ENCODE measurements at places on chromosomes 6 and 20. TPM values are rescaled to one million over a fixed set of nuclear protein-coding genes. Genes with fewer than 3 reads are reported as not detected.

DNA sequence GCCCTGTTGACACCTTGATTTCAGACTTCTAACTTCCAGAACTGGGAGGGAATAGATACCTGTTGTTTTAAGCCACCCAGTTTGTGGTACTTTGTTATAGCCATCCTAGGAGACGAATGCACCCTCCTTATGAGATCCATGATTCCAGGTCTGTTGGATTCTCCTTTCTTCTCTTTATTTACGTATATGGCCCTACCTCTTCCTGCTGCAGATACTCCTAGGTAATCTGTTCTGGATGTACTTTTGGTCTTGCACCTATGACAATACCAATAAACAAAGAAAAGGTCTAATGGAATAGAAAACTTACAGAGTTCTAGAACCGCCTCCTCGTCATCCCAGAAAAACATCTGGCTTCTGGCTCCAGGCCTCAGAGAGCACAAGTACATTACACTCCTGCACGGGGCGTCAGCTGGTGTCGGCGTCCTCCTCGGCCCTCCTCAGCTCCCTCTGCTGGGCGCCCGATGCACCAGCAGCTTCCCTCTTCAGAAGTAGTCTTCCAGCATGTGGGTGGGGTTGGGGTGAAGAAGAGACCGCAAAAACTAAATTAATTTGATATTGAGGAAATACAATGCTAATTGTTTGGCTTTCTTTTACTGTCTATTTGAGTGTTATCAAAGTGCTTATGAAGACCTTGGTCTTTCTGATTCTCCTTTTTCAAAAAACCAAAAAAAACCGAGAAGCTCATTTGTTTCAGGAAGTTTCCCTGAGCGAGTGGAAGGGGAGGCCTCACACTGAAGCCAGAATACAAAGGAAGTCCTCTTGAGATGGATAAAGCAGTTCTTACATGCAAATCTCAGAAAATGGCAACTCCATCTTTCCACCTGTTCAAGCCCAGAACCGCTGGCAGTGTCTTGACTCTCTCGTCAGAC lies 9.7 kb upstream of the ATXN1 start:
- peak; percentile 73 for DNase-seq

- DNase-seq = no peak
Measured at GRCh38 chr6:11692451-11693376, 85.9 kb downstream of the ADTRP start.

DNA sequence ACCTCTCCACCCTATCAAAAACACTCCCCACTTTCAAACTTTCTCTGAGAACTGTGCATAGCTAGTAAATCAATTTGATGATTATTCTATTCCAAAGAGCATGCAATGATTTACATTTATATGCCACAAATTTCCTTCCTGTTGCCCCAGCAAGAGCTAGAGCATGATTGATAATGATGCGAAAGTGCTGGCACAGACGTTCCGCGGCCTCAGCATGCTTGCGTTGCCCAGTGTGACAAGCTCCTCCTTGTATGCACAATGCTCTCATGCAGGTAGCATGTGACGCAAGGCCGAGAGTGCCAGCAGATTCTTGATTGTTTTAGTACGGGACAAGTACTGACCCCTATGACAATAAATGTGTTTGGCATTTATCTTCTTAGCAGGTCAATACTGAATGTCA lies 696.3 kb upstream of the SLC35B3 start:
- no peak for DNase-seq

DNA sequence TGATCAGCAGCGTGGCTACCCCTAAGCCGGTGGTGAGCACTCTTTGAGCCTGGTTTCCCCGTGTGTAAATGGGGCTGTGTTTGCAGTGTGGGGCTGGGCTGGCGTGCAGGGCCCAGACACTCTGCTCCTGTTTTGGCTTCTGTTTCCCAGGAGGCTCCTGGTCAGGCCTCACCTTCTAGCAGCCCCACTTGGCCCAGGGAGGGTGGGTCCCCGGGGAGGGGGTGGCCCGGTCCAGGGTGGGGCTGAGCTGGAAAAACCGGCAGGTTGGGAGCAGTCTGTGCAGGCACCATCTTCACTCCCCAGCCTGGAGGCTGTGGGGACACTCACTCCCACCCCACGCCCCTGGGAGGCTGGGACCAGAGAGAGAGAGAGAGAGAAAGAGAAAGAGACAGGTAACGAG lies 25.3 kb downstream of the CEBPB start:
- DNase-seq = no peak

DNA sequence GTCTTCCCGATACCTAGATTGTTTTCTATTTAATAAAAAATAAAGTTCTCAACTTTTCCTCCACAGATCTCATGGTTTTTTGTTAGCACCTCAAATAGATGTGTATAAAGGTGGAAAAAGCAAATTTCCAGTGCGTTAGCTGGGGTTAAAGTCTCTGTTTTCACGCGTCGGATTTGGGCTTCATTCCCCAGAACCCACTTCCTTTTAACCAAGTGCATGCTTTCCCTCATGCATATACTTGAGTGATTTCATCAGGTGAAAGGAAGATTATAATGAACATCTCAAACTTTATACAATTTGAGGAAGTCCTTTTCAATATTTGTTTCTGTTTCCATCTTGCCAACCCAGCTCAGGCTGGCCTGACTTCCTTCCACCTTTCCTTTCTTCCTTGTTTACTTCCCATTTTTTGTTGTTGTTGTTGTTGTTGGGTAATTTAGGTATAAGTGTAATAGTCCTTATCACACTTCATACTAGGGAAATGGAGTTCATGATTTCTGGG lies 43.9 kb upstream of the GGTLC1 start:
- no peak for DNase-seq

- DNase-seq = peak; percentile 30
Measured at GRCh38 chr20:36541768-36542488, 609 bp downstream of the MYL9 start.

GRCh38 chr6:158040051-158040803 lies 58.6 kb downstream of the SYNJ2 start:
- peak; percentile 100 for DNase-seq

DNA sequence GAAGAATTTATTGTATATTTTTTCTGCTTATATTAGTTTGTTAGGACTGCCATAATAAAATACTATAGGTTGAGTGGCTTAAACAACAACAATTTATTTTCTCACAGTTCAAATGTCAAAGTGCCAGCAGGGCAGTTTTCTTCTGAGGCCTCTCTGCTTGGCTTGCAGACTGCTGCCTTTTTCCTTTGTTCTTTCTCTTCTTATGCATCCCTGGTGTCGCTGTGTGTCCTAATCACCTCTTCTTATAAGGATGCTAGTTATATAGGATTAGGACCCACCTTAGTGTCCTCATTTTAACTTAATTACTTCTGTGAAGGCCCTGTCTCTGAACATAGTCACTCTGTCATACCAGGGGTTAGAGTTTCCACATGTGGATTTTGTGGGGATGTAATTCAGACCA lies 354.4 kb downstream of the NKAIN2 start:
- DNase-seq = no peak

- DNase-seq = peak; percentile 40
Measured at GRCh38 chr6:44272999-44273566, 2.8 kb downstream of the TMEM151B start.

DNA sequence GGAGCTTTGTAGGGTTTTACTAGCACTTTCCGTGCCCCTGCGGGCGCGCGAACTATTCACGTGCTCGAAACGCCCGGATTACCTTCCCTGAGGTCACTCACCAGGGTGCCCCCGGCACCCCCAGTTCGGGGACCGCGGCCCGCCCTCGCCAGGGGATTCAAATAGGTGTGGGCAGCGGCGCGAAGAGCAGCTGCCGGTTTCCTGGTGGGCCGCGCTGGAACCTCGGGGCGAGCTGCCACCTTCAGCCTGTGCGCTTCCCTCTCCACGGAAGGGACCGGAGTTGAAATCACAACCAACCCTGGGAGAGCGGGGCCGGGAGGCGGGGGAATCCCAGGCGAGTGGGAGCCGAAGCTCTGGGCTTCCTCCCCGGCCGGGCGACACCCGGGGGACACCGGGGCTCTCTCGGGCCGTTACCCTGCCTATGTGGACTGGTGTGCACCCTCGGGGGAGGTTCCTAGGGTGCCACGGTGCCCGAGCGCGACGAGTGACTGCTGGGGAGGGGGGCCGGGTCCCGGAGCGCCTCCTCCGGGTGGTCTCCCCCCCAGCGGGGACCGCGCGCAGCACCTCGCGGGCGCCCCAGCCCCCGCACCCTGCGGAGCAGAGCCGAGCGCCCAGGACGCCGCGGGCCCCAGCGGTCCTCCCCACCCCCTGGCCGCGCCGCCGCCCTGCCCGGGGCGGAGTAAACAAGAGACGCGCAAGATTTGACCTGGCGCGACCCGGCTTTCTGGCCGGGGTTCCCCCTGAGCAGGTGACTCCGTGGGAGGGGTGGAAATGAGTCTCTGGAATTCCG lies 2.1 kb upstream of the HIVEP2 start:
- DNase-seq = peak; percentile 90

DNA sequence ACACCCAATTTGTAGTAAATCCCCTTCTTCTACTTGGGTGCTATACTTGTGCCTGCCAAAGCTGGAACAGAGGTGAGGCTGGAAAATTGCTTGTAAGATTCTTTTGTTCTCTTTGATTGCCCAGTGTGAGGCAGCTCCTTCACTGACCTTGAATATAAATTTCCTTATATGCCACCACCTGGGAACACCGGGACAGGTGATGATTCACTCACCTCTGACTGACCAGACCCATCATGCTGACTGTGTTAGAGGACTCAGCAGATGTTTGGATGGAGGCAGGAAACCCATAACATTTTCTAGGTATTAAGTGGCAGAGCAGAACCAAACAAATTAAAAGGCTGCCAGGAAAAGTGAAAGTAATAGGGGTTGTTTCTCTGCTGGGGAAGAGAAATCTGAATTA lies 120.9 kb downstream of the GRM1 start:
- DNase-seq = no peak

The RUNX2 gene
- total RNA-seq = 37.2 TPM

The WFDC5 gene
- total RNA-seq = not detected

The CTAGE9 gene
- total RNA-seq = not detected

The SNX9 gene
- 23.0 TPM for total RNA-seq

The NKX2-4 gene
- total RNA-seq = 1.2 TPM

The RAD21L1 gene
- not detected for total RNA-seq

The TINAG gene
- total RNA-seq = not detected

The BACH2 gene
- total RNA-seq = 0.17 TPM

The BICRAL gene
- 7.5 TPM for total RNA-seq
